ENCODE measurements at places on chromosomes 6 and 20.

DNA sequence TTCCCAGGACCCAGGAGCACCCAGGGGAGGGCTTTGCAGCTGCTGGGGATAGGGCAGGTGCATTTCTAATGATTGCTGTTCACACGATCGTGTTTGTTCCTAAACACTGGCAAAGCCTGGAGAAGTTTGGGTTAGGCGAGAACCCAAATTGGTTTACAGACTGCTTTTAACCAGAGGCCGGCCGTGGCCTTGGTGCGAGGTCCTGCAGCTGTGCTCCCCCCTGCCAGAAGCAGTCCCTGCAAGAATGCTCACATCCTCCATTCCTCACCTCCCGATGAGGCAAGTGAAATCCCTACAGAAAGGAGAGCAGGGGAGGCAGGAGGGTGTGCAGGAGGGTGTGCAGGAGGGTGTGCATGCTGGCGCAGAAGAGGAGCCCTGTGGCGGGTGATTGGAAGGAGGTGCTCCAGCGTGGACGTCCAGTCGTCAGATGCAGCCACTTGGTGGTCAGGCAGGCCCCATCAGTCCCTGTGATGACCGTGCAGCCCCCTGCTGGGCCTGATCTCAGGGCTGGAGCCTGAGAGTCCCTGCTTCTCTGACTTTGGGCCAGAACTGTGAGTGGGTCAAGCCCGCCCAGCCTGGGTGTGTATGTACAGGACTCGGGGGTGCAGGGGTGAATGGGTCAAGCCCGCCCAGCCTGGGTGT is 55.7 kb upstream of the FRMD1 start:
- DNase-seq: no peak

DNA sequence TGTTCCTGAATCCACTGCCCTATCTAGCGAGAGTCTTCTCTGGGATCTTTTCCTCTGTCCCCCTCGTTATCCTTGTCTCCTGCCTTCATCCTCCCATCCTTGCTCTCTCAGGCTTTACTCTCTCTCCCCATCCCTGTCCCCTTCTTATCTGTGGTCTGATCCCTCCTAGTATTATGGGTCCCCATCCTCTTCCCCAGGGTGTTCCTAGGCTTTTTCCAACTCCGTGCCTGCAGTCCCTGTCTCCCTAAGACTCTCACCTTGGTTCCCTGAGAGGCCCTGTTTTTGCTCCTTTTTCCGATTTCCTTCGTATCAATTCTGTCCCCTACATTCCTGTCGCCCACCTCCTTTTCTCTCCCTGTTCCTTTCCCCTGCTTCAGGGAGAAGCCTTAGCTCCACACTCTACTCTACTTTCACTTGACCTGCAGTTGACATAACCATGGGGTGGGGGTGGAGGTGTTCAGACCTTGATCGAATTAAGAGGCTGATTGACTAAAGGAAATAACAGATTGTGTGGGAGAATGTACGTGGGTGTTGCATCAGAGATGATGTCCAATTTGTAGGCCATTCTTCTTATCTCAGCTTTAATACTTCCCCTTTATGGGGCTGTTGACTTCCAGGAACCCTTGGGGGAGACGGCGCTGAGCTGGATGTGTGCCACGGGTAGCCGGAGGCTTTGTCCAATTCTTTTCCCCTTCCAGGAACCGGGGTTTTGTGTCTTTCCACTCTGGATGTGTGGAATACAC is 905 bp downstream of the PPARD start:
- no peak for DNase-seq

DNA sequence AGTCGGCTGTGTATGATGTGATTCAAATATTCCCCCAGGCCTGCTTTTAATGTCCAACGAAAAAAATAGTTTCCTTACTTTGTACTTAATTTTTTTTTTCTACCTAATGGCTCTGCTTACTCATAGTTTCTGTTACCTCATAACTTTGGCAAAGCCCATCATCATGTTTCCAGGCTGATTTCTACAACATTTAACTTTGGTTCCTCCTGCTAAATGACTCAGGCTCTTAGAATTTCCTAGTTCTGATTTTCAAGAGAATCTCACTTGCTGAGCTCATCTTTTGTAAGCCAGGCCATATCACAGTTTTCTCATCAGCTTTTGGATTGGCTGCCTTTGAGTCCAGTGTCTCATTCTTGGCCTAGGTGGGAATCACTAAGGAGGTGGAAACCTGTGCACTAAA is 323.1 kb downstream of the HDGFL1 start:
- no peak for DNase-seq

DNA sequence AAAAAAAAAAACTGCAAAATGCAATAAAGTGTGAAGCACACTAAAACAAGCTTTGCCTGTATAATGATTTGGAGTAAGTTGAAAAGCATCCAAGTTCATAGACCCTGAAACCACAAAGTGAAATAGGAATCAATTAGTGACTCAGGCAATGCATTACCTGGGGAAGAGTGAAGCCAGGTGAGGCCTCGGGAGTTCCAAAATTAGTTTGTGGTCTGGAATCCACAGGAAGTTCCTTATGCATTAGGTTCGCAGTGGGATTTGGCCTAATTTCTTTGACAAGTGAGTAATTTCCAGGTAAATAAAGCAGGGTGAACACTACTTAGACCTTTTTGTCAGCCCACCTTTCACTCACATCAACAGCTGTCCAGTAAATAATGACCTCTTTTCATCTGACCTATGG is 490.8 kb downstream of the CBLN4 start:
- no peak for DNase-seq

- no peak for DNase-seq
Measured at GRCh38 chr6:105326833-105327770, 75.8 kb downstream of the PREP start.

- peak; percentile 21 for DNase-seq
Measured at GRCh38 chr20:38221119-38221589, 39.4 kb downstream of the KIAA1755 start.

DNA sequence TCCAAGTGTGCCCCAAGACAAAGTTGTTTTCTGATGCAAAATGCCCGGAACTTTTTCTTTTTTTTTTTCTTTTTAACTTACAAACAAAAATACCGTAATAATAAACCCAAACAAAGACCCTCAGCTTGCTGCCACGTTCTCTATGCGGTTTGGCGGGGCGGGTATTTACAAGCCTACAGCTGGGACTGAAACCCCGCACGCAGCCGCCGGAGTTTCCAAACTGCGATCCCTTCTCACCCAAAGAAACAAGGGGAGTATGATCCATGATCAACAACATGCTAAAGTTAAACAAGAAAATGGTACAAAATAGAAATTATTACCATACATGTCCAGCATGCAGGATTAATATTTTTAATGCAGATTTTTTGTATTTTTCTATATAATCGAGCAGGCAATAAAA is 2.1 kb downstream of the MAFB start:
- no peak for DNase-seq

Measured in stimulated activated CD4-positive, alpha-beta T cell treated with anti-CD3 and anti-CD28 coated beads, Interleukin-15, amount 100 ng/mL, for 1 hour (primary cell).